Activated CD4-positive, CD25-positive, alpha-beta regulatory T cell (primary cell): ENCODE measurements at places on chromosomes 1 and 21.

DNA sequence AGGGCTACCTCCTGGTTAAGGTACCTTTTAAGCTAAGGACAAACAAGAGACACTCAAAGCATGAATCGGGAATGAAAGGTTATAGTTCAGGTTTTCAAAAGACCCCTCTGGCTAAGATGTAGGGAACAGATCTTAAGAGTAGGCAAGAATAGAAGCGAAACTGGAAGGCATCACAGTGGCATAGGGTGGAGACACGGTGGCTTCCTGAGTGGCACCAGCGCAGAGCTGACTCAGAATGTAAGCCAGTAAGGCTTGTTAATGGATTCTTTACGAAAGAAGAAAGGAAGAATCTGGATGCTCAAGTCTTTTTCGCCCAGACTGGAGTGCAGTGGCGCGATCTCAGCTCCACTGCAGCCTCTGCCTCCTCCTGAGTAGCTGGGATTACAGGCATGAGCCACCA lies 21.2 kb downstream of the PADI6 start:
- DNase-seq: no peak

GRCh38 chr1:12065872-12066271 lies 2.8 kb downstream of the TNFRSF8 start:
- no peak for DNase-seq

- no peak for DNase-seq
Measured at GRCh38 chr21:45155910-45156309, 81.5 kb downstream of the ADARB1 start.

DNA sequence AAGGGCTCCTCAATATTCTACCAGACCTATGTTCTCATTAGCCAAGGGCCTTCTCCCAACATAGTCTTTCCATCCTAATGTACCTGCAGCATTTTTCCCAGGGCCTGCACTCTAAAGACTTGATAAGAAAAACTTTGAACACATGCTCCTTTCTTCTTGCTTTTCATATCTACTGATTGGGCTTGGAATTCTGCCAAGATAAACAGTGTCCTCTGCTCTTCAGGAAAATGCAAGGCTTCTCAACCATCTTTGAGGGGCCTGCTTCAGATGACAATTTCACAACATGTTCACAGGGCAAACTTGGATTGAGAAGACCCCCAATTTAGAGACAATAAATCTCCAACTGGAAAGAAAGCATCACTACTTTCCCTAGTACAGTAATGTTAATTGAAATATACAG lies 25.8 kb upstream of the PPT1 start:
- no peak for DNase-seq

DNA sequence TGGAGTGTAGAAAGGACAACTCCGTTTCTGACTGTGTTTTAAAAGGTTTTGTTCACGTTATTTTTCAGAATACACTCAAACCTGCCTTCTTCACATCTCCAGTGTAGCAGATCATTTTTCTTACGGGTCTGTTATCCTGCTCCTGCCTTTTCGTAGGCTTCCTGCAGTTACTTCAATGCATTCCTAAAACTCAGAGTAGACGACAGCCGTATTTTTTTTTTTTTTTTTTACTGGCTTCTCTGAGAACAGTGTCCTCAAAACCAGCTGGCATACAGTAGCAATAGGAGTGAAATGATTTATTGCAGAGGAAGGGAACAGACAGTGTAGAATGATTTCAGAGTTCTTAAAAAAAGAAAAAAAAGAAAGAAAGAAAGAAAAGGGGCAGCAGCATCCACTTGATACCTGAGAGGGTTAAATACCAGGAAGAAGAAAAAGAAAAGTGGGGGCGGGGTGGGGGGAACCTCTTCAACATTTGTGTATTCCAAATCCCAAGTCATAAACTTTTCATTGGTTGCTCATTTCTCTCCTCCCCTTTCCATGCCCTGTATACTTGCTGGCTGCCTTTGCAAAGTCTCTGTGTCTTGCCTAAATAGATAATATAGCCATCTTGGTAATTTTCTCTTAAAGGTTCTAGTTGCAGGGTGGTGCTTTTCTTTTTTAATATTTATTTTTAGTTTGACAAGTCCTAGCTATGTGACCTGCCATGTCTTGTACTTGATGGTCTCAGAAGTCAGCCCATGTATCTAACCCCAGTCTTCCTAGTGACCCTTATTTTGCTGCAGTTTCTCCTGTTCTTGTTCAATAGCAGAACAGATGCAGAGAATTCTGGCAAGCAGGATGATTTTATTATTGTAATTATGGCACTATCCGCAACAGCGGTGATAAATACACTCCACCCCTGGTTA lies 2.8 kb downstream of the TGFB2 start:
- no peak for DNase-seq

GRCh38 chr1:7068552-7068951 lies 283.3 kb downstream of the CAMTA1 start:
- DNase-seq: no peak

DNA sequence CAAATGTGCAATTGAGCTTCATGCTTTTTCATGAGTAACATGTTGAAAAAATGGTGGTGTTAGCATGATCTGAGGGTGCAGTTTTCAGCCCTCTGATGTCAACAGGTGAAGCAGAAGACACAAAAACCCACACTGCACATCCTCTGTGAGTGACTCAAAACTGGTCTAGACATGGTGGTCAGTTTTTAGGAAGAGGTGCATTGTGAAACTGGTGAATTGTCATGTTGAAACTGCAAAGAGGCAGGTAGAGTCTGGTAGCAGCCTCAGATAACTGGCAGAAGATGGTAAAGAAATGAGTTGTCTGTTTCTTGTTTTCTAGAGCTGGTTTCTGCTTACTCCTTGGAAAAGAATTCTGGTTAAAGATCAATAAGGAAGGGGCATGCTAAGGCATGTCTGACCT lies 97.3 kb upstream of the HMCN1 start:
- DNase-seq: no peak
